Stimulated activated effector memory CD8-positive, alpha-beta T cell treated with anti-CD3 and anti-CD28 coated beads, Interleukin-12 subunit alpha, Interleukin-12 subunit beta, amount 100 ng/mL, for 72 hours (primary cell): ENCODE measurements at places on chromosomes 5 and 9.

DNA sequence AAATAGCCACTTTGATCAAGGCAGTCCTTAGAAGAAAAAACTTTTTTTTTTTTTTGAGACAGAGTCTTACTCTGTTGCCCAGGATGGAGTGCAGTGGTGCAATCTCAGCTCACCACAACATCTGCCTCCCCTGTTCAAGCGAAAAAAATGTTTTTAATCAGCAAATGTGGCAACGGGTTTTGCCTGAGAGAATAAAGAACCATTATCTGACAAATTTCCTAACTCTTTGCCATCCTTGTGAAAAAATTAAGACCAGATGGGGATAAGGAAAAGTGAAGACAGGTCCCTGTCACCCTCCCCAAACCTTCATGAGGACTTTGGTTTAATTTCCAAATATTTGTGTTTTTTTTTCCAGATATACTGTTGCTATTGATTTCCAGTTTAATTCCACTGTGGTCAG is 107.3 kb upstream of the SPOCK1 start:
- no peak for DNase-seq

GRCh38 chr5:143653766-143654282 is 158.1 kb upstream of the HMHB1 start:
- no peak for DNase-seq

GRCh38 chr5:126777257-126777974 is 480 bp downstream of the LMNB1 start:
- peak; percentile 39 for DNase-seq

DNA sequence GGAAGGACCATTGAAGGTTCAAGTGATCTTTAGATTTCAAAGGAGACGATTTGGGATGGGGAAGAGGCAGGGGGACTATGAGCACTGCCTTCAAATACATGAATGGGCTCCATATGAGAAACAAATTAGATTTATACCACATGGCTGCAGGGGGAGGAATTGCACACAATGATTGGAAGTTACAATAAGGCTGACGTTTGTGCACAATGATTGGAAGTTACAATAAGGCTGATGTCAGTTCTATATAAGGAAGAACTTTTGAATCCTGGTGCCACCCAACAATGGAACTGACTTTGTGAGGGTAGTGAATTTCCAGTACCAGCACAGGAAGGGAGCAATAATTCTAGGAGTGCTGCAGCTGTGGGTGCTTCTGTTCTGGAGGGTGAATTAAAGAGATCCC is 95.7 kb upstream of the PTGER4 start:
- no peak for DNase-seq

DNA sequence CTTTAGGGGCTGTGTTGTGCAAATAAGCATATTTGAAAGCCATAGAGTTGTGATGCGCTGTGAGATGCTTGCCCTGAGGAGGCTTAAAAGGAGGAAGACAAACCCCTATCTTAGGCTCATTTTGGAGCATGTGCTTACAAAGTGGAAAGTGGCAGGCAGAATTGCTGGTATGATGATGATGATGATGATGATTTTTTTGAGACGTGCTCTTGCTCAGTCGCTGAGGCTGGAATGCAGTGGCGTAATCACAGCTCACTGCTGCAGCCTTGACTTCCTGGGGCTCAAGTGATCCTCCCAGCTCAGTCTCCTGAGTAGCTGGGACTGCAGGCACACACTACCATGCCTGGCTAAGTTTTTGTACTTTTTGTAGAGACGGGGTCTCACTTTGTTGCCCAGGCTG is 1.7 kb downstream of the CNOT8 start:
- no peak for DNase-seq

GRCh38 chr5:68662804-68663307 is 431.0 kb upstream of the SLC30A5 start:
- DNase-seq = no peak

GRCh38 chr9:16830806-16831205 is 39.7 kb downstream of the BNC2 start:
- no peak for DNase-seq

GRCh38 chr9:68536876-68537615 is 3.6 kb downstream of the TMEM252 start:
- DNase-seq = no peak

- DNase-seq = no peak
Observed at GRCh38 chr9:37663926-37664325, 13.2 kb downstream of the FRMPD1 start.

GRCh38 chr5:89450149-89450538 is 567.2 kb upstream of the MEF2C start:
- DNase-seq = no peak

DNA sequence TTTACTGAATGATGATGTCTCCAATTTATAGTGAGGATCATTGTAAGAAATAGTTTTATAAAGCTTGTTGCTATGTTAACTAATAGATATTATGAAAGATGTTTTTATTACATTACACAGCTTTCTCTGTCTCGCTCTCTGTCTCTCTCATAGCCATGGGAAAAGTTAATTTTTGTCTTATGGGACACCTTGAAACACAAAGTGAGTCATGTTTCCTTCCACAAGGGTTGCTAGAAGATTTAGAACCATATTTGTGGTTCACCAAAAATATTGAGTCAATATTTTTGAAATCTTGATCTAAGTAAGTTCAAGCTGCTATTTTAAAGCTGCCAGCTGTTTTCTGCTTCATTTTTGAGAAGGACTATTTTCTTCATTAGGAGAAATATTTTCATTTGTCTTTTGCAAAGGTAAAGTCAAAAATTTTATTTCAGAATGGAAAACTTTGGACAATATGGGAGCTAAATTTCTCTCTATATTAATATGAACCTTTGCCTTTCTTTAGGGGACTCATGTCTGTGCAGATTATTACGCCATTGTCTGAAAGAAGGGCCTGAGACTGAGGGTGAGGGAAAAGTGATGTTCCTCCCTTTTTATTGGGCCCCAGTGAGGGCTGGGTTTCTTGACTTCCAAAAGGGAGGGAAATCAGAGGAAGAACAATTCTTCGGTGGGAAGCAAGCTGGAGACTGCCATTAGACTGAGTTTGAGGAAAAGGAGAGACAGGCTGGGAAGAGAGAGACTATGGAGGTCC is 87.9 kb upstream of the SLC24A2 start:
- no peak for DNase-seq

DNA sequence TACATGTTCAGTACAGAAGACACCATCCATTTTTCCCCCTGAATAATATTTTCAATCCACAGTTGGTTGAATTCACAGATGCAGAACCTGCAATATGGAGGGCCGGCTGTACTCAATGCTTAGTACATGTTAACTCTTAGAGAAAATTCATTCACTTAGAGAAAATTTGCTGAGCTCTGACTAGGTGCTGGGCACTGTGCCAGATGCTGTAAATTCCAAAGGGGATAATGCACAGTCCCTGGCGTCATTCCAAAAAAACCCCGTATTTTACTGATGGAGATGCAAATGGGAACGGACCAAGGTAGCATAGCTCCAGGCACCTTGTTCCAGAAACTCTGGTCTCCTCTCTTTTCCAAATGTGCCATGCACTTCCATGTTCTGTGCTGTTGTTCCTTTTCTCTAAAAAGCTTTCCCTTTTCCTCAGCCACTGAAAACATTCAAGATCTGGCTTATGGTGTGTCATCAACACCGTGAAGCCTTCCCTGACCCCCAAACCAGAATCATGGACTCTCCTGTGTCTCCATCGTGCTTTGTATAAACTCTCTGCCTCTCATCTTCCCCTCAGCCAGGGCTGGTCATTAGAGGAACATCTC is 55.7 kb upstream of the COL15A1 start:
- no peak for DNase-seq

DNA sequence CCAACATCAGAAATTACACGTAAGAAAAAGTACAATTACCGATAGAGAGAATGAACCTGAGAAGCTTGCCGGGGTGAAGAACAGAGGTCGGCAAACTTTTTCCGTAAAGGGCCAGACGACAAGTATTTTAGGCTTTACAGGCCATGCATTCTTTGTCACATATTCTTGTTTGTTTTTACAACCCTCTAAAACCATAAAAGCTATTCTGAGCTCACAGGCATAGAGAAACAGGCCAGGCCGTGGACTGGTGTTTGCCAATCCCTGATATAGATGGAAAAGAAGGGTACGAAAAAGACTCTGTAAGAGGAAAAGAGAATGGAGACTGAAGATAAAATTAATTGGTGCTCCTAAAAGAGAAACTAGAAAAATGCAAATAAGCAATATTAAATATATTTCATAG is 15.4 kb downstream of the SFXN1 start:
- no peak for DNase-seq

GRCh38 chr5:1437226-1437829 is 7.9 kb downstream of the SLC6A3 start:
- DNase-seq = no peak

DNA sequence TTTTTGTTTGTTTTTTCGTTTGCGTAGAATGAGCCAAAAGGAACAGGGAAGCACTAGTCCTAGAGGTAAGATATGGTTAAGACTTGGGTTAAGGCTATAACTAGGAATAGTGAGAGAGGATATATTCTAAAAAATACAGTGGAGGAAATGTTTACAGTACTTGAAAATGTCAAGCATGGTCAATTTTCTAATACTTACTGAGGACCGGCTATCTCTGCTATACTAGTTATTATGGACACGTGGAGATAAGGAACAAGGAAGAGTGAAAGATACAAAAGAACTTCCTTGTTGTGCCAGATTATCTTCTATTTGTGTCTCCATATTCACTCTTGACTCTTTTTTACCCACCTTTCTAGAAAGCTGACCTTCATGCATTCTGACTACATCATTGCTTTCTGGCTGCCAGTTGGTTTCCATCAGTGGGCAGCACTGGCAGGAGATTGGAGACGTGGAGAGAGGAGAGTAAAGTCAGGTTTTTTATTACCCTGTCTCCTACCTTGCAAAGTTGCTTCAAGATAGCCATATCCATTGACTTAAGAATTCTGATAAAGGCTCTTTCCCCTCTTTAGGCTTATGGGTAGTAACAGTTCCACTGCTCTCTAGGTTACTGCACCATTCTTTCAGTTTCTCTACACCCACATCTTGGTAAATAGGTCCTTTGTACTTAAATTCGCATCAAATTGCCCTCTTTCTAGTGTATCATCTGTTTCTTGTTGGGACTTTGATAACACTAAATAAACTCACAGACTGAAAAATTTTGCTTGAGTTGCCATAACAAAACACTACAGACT is 9.0 kb upstream of the RFX3 start:
- no peak for DNase-seq

- DNase-seq = no peak
Observed at GRCh38 chr9:113674436-113674835, 201.7 kb upstream of the ZNF618 start.

GRCh38 chr9:128999581-129000206 is 28.4 kb downstream of the SH3GLB2 start:
- no peak for DNase-seq

DNA sequence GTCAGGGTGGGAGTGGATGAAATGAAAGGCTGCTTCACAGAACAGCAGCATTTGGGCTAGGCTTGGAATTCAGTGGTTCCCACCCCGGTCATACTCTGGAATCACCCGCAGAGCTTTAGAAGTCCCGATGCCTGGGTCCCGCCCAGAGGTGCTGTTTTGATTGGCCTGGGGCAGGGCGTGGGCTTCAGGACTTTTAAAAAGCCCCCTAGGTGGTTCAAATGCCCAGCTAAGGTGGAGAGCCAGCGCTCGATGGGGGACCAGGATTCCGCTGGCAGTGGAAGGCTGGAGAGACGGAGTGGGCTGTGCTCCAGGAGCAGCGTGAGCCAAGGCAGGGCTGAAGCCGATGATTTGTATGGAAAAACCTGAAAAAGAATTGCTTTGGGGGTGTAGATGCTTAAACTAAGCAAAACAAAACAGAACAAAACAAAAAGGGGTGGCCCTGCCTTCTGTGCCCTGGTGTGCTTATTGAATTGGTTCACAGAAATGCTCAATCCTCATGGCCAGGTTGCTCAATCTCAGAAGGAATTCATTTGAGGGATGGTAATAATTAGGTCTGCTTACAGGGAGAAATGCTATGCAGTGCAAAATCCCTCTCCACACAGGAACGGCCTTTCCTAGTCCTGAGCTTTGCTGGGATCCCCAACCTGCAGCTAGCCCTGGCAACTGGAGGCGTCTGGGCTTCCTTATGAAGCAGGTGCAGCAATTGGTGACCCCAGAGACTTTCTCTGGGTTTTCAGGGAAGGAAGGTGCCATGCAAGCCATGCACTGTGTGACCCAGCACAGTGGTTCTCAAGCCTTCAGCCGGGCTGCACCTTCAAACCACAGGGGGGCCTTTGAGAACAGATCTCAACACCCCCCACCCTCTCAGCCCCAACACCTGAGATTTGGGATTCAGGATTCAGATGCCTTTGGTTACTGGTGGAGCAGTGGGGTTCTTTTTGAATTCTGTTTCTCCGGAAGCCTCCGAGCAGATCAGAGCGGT is 174.0 kb upstream of the ZNF618 start:
- no peak for DNase-seq

- no peak for DNase-seq
Observed at GRCh38 chr9:82021198-82021597, 32.6 kb downstream of the SPATA31D1 start.

DNA sequence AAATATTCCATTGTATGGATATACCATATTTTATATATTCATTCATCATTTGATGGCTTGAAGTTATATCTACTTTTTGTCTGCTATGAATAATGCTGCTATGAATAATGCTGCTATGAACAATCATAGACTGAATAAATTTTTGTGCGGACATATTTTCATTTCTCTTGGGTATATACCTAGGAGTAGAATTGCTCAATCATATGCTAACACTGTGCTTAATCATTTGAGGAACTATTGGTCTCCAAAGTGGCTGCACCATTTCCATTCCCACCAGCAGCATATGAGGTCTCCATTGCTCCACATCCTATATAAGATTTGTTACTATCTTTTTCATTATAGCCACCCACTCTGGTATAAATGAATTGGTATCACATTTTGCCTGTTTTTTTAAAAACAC is 18.3 kb upstream of the TEK start:
- no peak for DNase-seq

GRCh38 chr5:171931163-171931562 is 75.3 kb downstream of the FBXW11 start:
- DNase-seq = no peak

GRCh38 chr9:126395439-126396212 is 69.0 kb downstream of the MVB12B start:
- DNase-seq = no peak

GRCh38 chr9:35611230-35611797 is 6.3 kb downstream of the TESK1 start:
- DNase-seq = peak; percentile 39

DNA sequence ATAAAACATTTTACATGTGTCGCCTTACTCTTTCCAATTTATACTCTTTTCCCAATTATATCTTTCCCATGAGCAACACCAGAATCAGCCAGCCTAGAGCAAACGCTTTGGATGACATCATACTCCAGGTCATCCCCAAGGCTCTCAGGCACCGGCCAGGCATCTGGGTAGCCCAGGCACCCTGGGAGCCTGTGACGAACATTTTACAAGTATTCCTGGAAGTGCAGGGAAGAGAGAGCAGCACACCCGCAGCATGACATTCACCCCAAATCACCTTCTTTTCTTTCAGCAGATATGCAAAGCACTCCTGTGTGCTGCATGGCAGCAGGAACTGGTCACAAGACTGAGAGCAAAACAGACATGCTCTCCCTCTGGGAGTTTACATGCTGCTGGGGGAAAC is 75.7 kb upstream of the SMIM23 start:
- DNase-seq = peak; percentile 23

- DNase-seq = no peak
Observed at GRCh38 chr9:94811074-94811473, 84.6 kb downstream of the AOPEP start.

GRCh38 chr9:93501406-93501805 is 48.0 kb upstream of the FAM120AOS start:
- DNase-seq = no peak
